Left ventricle myocardium inferior (tissue), 1 donor: ENCODE measurements at places on chromosomes 13 and 19.
A peak's percentile ranks its signal among the peaks of the same experiment; 100 is the strongest.

- DNase-seq = no peak
Measured at GRCh38 chr19:58203814-58204475, 21.1 kb downstream of the ZNF274 start.

GRCh38 chr19:50659318-50660087, 10.3 kb downstream of the C19orf81 start:
- no peak for DNase-seq

DNA sequence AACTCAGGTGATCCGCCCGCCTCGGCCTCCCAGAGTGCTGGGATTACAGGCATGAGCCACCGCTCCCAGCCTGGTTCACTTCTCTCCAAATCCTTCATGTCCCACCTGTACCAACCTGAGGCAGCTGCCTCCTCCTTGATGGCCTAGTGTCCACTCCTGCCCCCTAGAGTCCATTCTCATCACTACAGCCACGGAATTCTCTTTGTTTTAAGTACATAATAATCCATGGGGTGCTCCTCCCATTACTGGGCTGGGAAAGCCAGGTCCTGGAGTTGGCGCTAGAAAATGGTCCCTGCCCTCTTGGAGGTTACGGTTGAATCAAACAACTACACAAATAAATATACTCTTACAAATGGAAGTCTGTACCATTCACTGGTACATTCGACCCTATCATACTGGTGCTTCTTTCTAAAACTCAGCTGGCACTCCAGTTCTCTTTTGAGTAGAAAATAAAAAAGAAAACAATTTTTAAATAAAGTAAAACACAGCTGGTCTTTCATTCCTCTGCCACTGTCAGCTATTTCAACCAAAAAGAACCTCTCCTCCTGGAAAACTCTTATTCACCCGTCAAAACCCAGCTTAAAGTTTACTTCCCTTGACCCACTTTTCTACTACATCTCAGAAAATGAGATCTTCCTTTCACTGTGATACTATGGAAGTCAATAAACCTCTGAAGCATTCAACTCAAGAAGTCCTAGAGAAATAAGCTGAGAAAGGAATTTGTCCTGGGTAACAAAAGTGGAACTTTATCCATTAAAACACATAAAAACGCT, 22.4 kb upstream of the ARHGEF18 start:
- DNase-seq = no peak

GRCh38 chr19:40469011-40469410, 2.2 kb downstream of the SPTBN4 start:
- no peak for DNase-seq

GRCh38 chr19:3375221-3376090, 9.1 kb downstream of the NFIC start:
- peak; percentile 87 for DNase-seq

DNA sequence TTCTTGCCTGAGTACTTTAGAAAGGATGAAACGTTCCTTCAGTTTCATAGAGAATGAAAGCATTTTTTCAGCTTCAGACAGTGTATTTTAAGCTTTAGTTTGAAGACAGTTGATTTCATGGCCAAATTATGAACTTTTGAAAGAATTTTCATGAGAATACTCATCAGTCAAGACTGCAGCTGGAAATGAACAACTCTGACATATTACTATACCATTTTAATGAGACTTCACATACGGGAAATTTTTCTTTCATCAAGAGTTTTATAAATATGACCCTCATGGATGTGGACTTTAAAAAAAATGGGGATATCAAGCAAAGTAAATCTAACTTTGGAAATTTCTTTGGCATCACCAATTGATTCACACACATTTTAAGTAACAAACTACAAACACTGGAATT, 6.4 kb downstream of the LATS2 start:
- no peak for DNase-seq
